ENCODE measurements at places on chromosomes 3 and 15. TPM values are rescaled to one million over a fixed set of nuclear protein-coding genes. Genes with fewer than 3 reads are reported as not detected.

- H3K36me3 ChIP-seq = no peaks in the 10 kb centered on the region
- H3K27ac ChIP-seq = no peak overlapping the region
- peaks cover 25% of the 10 kb centered on the region for H3K4me1 ChIP-seq
- DNase-seq = no peak
- no peak overlapping the region for H3K4me3 ChIP-seq
Observed at GRCh38 chr15:63274427-63274826, 3.0 kb upstream of the APH1B start.

DNA sequence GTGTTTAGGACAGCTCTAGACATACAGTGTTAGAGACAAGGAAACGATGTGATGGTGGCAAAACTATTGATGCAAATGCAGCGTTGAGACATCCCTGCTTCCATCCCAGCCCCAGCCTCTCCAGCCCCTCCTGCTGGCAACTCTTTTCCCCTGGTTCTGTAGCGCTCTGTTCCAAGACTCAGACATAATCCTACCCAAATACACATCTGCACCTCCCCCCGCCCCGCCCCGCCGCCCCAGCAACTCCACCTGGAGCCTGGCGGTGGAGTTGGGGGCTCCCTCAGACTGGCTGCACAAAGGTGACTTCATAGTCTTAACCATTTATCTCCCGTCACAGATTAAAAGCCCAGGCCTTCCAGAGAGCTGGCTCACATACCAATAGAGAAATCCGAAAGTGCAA, 7.2 kb upstream of the SEC22A start:
- H3K27me3 ChIP-seq = peaks cover 2% of the 10 kb centered on the region
- no peak overlapping the region for H3K27ac ChIP-seq
- no peak for DNase-seq
- no peak overlapping the region for H3K4me3 ChIP-seq
- H3K4me1 ChIP-seq = no peaks in the 10 kb centered on the region

GRCh38 chr3:12465836-12466225, 18.4 kb upstream of the TSEN2 start:
- no peak for DNase-seq
- no peak overlapping the region for H3K27ac ChIP-seq
- H3K4me3 ChIP-seq = no peak overlapping the region
- no peaks in the 10 kb centered on the region for H3K36me3 ChIP-seq
- peaks cover 13% of the 10 kb centered on the region for H3K4me1 ChIP-seq
- no peaks in the 10 kb centered on the region for H3K27me3 ChIP-seq

DNA sequence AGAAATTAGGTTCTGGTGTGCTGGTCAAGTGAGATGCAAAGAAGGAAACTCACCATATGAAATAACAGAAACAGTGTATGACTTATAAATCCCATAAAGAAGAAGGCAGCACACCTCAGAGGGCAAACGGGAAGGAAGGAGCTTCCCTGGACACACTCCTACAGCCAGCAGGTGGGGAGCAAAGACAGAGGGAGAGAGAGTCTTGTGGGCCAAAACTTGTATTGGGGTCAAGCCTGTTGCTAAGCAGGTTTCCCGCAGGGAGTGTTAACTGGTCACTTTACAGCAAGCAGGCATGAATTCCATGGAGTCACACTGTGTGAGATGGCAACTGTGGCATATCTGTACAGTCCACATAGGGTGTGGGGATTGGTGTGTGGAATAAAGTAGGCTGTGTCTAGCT, 222.9 kb upstream of the NDN start:
- no peak overlapping the region for H3K27ac ChIP-seq
- H3K36me3 ChIP-seq = no peaks in the 10 kb centered on the region
- no peaks in the 10 kb centered on the region for H3K4me1 ChIP-seq
- no peak for DNase-seq
- H3K27me3 ChIP-seq = no peaks in the 10 kb centered on the region
- H3K4me3 ChIP-seq = no peak overlapping the region

Gene CACNA2D3
- not detected for total RNA-seq

All from CD4-positive, CD25-positive, alpha-beta regulatory T cell (primary cell).